ENCODE measurements at places on chromosomes 11 and 22.

GRCh38 chr11:121309688-121310087 is 17.1 kb downstream of the SC5D start:
- no peak for DNase-seq

DNA sequence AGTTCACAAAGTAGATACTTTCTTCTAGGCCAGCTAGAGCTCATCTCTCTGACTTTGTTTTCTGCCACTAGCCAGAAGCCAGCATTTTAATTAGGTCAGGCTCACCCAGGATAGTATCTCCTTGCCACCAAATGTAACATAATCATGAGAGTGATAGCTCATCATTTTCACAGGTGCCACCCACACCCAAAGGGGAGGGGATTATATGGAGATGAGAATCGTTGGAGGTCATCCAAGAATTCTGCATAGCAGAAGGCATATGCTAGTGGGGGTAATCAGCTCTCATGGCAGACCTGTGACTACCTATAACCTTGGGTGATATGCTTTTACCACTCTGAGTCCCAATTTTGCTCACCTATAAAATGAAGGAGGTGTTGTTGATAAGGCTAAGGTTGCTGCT is 523.0 kb downstream of the METTL15 start:
- DNase-seq, result no peak

GRCh38 chr22:46906326-46907045 is 144.0 kb downstream of the TBC1D22A start:
- no peak for DNase-seq

DNA sequence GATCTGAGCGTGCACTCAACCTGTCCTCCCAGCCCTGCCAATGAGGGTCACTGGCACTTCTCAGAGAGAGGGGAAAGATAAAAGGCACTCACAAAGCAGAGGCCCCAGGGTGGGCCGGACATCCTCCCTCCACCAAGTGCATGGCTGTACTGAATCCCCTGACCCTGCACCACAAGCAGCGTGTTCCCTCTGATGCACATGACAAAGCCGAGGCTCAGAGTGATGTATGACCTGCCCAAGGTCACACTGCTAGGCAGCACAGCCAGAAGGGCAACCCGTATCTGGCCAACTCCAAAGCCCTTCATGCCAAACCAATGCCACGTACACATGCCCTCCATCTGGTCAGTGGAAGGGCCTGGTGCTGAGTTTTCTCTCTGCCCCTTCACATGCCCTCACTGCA is 22.1 kb downstream of the SPATA19 start:
- no peak for DNase-seq

GRCh38 chr11:43997022-43997660 is 50.6 kb upstream of the ACCSL start:
- DNase-seq, result no peak

DNA sequence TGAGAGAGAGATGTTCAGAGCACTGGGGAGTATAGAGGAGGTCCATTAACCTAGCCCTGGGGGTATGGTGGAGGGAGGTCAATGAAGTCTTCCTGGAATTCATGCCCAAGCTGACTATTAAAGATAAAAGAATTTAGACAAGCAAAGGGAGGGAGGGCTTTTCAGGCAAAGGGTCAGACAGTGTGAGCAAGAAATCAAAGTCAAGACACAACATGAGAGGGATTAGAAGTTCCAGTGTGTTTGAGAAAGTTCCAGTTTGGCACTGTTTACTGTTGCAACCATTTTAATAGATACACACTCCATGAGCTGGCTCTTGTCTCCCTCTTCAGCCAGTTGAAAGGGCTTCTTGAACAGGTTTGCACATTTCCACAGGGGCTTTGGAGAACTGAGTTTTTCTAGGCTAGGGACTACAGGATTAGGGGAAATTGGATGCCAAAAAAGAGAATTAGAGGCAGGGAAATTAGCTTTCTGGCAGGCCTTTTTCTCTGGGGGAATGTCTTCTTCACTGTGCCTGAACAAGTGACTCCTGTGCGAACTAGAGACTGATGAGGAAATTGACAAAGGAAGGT is 14.7 kb upstream of the NNMT start:
- DNase-seq, result no peak

DNA sequence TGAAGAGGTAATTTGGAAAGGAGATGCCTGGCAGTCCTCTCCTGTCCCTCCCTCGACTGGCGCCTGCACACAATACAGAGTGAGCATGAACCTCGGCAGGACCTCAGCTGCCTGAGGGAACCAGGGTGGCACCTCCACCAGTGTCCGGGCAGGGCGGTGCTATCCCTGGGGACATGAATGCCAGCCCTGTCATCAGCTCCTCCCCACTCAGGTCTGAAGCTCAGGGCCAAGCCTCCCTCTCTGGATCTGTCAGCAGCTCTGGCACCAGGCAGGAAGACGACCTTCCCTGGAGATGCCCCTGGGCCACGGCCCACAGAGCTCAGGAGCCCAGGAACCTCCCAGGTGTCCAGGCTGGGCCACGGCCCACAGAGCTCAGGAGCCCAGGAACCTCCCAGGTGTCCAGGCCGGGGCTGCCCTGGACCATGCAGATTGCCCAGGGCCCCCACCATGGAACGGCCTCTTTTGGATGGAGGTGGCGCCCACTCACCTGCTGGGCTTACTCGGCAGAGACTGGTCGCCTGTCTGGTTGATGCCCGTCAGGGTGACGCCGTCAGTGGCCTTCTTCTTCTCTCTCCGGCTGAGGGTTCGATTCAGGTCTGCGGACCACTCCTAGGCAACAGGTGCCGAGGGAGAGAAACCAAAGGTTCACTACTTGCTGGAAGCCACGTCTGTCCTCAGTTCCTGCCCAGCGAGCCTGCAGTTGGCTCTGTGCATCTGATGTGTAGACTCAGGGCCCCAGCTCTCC is 21.7 kb upstream of the ARFGAP3 start:
- no peak for DNase-seq

DNA sequence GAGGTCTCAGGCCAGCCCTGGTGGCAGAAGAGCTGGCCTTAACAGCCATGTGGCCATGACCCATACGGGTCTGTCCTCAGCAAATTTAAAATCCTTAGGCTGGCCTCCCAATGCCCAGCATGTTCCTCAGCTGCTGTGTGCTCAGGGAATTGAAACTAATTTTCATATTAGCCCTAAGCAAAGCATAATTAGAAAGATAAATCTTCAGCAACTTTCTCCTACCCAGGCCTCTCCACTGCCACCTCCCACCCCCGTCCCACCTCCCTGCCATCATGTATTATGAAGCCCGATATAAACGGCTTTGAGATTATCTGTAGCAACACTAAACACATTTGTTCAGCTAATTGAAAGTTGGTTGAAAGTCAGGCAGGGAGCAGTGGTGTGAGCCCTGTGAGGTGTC is 178.8 kb upstream of the NTM start:
- no peak for DNase-seq

GRCh38 chr11:31676280-31676982 is 134.7 kb downstream of the PAX6 start:
- DNase-seq, result no peak

- no peak for DNase-seq
Measured at GRCh38 chr11:74815966-74816365, 67.3 kb downstream of the RNF169 start.

- no peak for DNase-seq
Measured at GRCh38 chr11:114479331-114479730, 40.1 kb downstream of the REXO2 start.

GRCh38 chr11:94871491-94872185 is 101.7 kb downstream of the CWC15 start:
- no peak for DNase-seq

DNA sequence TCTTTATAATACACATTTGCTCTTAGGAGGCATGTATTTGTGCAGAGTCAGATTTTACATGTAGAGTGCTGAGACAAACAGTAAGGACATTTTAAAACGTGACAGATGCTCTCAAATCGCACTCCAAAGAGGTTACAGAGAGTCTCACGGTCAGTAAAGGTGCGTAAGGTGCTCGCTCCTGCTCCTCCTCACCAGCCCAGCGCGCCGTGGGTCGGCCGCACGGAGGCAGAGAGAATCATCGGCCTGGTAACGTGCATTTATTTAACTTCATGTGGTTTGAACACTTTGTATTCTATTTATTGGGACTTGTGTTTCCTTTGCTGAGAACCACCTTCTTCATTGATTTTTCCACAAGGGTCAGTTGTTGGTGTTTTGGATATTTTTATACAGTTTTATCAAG is 900.1 kb downstream of the BRD1 start:
- no peak for DNase-seq

DNA sequence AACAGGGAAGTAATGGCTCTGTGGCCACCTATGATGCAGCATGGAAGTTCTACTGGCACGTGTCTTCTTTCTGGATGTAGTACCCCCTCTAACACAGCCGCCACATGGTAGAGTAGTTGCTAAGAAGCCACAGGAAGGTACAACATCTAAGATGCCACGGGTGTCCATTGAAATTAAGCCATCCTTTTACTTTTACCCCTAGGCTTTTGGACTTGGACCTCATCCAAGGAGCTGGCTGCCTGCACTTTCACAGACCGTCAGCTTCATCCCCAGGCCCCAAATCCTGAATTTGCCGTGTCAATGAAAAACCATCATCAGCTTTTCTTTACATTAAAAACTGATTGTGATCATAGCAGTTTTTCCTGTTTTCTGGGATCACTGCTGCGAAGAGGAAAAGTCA is 102.4 kb downstream of the RPL27A start:
- DNase-seq, result no peak

DNA sequence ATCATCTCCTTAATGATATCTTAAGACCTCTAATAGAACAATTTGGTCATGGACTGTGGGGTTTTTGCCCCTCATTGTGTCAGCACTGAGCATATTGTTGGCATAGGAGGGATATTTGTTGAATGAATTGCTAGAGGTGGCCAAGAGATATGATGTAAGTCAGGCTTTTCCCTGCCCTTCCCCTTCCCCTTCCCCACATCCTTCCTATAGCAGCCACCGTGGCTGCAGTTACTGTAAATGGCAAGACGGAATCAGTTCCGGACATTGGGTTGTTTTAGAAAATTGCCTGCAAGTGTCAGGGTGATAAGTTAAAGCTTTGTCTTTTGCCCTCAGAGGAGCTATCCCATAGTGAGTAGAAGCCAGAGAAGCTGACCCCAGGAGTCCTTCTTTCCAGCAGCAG is 23.0 kb downstream of the LIMK2 start:
- DNase-seq, result no peak

DNA sequence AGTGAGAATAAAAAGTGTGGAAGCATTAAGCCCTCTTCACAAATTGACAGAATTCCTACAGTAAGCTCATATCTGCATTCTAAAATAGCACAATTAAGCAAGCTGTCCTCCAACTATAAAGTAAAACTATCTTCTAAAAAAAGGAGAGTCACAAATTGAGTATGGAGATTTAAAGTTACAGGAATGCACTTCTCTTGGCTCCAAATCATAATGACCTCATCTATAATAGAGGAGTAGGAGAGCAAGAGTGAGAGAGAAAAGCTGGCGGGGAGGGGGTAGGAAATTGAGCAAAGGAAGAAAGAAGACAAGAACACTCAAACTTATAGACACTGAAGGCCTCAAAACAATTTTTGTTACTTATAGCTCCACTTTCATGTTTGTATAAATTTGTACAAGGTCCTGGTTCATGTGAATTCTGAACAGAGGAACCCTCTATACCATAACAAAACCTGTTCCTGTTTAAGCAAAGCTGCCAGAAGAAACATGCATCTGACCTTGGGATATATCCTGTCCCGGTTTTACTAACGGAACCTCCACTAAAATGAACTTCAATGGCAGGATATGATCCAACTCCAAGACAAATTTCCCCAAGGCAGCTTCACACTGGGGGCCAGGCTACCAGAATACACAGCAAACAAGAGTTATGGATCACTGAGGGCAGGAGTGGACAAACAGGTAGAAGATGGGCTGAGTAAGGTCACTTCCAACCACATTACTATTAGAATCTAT is 37.2 kb downstream of the SLC35F2 start:
- DNase-seq, result no peak

DNA sequence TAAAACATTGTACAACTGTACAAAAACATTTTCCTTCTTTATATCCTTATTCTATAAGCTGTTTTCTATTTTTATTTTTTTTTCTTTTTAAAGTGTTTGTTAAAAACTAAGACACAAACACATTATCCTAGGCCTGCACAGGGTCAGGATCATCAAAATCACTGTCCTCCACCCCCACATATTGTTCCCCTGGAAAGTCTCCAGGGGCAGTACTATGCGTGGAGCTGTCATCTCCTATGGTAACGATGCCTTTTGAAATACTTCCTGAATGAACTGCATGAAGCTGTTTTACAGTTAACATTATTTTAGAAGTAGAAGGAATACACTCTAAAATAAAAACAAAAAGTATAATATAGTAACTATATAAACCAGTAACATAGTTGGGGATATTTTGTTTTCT is 67.2 kb downstream of the ZC3H12C start:
- no peak for DNase-seq

DNA sequence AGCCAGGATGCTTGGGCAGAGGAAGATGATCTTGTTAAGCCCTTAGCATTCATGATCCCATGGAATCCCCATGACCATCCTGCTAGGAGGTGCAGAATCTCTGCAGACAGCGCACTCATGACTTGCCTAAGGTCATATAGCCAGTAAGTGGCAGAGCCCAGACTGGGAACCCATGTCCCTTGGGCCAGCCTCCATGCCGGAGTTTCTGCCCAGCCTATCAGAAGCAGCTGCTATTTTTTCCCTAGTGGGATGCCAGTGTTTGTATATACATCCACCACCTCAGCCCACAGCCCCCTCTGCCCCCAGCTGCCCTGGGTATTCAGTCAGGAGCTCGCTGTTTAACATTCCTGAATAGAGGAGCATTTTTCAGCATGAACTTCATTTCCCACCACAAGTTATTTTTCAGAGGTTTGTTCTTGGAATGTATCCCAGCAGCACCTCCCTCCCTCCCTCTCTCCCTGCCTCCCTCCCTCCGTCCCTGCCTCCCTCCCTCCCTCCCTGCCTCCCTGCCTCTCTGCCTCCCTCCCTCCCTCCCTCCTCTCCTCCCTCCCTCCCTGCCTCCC is 34.4 kb upstream of the SUSD2 start:
- no peak for DNase-seq

DNA sequence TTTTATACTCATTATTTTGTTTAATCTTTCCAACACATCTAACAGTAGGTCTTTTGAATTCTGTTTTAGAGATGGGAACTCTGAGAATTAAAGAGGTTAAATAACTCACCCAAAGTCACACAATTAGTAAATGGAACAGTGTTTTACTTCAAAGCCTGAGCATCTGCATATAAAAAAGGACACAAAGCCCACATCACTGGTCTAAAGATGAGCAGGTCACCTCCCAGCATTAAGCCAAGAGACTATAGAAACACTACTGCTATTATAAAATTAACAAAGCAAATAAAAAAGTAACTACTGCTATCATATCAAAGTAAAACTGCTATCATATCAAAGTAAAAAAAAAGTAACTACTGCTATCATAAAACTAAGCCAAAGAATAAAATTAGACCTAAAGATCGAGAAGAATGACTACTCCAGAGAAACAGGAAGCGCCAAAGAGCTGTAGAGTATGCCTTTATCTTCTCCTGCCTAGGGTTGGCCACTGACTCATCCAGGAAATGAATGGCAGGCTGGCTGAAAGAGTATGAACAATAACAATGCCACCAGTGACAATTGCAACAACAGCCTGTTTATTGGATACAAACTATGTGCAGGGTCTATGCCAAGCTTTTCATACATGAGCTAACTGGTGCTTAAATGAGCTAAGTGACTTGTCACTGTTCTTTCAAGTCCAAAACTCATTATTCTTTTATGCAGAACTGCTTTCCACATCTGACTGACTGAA is 1153.0 kb upstream of the TENM4 start:
- no peak for DNase-seq

GRCh38 chr11:45489281-45489905 is 176.0 kb downstream of the CHST1 start:
- DNase-seq, result peak; percentile 38

GRCh38 chr11:6523253-6523652 is 26.2 kb downstream of the DNHD1 start:
- no peak for DNase-seq

GRCh38 chr11:79439886-79440570 is 802 bp downstream of the TENM4 start:
- no peak for DNase-seq

Measured in suprapubic skin (tissue), 4 donors.